ENCODE measurements at places on chromosomes 2 and 18.

DNA sequence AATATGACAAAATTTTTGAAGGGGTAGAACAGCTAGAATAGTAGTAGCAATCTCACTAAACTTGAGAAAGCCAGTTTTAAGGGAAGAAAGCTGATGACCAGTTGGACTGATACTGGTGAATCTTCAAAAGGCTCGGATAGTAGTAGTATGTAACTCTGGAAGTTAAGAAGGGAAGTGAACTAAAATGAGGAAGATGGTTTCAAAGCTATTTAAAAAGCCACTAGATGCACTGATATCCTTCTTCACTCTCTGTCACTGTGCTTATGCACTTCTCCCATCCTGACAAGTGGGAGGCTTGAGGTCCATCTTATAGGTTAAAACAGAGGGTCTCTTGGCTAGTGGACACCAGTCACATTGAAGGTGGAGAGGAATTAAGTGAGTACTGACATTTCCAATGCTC lies 141.1 kb downstream of the NCOA1 start:
- peak; percentile 59 for DNase-seq

- DNase-seq, result no peak
Observed at GRCh38 chr2:111118981-111119821, 1.5 kb upstream of the BCL2L11 start.

DNA sequence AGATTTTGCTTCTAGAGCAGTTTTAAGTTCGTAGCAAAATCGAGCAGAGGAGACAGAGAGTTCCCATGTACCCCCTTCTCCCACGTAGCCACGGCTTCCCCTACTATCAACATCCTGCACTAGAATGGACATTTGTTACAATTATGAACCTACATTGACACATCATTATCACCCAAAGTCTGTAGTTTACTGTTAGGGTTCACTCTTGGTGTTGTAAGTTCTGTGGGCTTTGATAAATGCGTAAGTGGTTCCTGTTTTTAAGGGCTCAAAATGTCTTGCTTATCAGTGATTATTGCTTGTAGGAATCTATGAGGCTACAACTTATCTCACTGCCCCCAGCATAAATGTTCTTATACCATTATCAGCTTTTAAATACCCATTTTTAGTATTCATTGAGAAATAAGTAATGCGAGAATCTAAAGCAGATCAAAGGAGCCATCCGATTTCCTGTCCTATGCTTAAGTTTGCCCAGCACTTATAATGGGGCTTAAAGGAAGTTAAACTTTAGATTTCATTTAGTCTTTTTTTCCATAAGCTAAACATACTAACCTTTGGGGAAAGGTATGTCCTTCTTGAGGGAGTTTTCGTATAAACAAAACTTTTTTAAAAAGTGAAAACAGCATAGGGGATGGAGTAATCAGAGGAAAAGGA lies 118.7 kb downstream of the HAUS1 start:
- DNase-seq, result peak; percentile 45

DNA sequence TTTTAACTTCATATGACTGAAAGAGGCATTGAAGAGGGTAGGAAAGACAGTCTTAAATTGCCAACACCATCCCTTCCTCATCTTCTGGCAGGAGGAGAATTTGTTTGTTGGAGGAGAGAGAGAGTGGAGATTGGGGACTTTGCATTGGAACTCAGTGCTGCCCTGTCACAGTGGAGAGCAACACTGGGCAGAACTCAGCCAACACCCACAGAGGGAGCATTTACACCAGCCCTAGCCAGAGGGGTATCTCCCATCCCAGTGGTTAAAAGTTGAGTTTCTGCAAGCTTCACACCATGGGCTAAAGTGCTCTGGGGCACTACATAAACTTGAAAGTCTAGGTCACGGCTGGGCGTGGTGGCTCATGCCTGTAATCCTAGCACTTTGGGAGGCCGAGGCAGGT lies 174.1 kb downstream of the ANKRD30B start:
- DNase-seq, result no peak

- no peak for DNase-seq
Observed at GRCh38 chr2:158732573-158733429, 62.3 kb upstream of the DAPL1 start.

GRCh38 chr2:137870682-137871081 lies 93.6 kb upstream of the HNMT start:
- no peak for DNase-seq

DNA sequence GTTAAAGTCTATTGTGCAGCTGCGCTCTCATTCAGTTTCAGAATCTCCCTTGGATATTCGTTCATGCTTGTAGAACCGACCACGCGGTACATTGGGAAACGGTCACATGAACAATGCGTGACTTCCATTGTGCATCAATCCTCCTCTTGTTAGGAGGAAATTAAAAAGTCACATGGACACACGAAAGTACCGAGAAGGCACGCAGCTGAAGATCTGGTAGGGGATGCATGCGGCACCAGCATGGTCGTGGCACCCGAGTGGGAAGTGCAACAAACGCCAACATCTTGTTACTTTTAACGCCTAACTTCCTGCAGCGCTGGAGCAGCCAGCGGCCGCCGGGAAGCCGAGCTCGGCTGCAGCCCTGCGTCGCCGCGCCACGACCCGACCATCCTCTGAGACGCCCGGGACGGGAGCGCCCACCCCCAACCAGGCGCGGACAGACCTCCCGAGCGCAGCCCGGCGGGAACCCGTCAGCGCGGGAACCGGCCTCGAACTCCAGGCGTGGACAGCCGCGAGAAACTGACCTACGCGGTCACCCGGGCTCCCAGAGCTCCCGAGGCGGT lies 412 bp downstream of the OSBPL1A start:
- peak; percentile 76 for DNase-seq

DNA sequence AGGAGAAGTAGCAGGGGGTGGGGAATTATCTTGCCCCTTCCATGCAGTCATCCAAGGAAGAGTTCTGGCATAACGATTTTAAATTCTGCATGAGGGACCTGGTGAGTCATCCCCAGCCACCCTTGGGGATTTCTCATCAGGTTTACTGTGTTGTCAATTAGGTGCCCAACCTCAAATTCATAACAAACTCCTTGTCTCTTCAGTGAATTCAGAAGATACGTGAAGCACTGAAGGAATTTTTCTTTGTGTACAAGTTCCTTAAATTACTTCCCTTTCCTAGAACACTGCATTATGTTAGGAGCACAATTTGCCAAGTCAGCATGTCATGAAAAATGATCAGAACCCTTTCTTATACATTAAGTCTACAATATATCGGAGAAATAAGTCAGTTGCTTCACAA lies 70.8 kb upstream of the NOSTRIN start:
- peak; percentile 54 for DNase-seq

DNA sequence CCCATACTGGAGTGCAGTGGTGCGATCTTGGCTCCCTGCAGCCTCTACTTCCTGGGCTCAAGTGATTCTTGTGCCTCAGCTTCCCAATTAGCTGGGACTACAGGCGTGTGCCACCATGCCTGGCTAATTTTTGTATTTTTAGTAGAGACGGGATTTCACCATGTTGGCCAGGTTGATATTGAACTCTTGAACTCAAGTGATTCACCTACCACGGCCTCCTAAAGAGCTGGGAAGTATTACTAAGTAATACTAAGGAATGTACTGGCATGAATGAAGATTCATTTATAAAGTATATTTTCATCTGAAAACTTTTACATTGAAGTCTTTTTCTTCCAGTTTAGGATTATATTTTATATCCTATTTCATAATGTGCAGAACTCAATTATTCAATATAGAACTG lies 38.1 kb downstream of the NUP35 start:
- no peak for DNase-seq

DNA sequence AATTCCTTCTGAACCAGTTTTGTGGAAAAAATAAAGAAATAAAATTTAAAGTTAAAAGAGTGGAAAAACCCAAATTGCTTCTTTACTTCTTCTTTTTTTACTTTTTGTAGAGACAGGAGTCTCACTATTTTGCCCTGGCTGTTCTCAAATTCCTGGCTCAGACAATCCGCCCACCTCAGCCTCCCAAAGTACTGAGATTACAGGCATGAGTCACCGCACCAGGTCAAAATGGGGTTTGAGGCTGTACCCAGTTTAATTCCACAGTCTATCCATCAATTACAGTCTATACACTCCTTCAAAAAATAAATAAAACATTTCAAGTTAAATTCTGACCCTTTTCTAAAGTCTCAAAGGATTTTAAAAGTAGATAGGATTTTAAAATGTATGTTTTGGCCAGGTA lies 120.3 kb downstream of the FAM161A start:
- no peak for DNase-seq

DNA sequence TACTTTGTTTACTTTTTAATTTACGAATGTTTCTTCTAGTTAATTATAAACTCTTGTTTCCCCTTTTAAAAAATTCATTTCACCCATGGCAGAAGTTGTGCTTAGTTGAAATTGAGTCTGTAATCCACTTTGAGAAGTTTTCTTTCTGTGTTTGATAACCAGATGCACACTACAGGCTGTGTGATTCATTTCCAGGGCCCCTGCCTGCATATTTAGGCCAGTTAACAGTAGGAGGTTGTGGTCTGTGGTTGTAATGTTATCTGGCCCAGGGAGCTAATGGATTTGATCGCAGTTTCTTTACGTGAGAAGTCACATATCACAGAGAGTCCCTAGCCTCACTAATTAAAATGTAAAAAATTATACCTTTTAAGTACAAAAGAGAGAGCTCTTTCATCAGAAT lies 3.3 kb downstream of the CDH7 start:
- peak; percentile 36 for DNase-seq

All from KBM-7 (cell line).